Stimulated activated CD8-positive, alpha-beta memory T cell treated with anti-CD3 and anti-CD28 coated beads, Interleukin-7, amount 100 ng/mL, for 24 hours (primary cell): ENCODE measurements at places on chromosomes 6 and 20.

DNA sequence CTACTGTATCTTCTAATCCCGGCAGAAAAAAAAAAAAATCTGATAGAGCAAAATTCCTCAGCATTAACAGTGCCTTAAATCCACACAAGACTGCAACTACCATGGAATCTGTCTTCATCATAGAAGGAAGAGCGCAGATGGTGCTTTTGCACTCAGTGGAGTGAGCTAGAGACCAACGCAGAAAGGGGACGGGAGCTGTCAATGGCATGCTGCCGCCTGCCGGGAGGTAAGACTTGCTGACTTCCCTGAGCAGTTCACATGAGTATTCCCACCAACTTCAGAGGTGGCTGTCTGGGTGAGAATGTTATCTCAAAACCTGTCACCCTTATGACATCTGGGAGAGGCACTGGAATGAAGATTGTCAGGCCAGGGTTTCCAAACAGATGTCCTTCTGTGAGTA is 35.6 kb downstream of the DZANK1 start:
- no peak for DNase-seq

GRCh38 chr6:137870308-137870644 is 3.2 kb downstream of the TNFAIP3 start:
- no peak for DNase-seq

DNA sequence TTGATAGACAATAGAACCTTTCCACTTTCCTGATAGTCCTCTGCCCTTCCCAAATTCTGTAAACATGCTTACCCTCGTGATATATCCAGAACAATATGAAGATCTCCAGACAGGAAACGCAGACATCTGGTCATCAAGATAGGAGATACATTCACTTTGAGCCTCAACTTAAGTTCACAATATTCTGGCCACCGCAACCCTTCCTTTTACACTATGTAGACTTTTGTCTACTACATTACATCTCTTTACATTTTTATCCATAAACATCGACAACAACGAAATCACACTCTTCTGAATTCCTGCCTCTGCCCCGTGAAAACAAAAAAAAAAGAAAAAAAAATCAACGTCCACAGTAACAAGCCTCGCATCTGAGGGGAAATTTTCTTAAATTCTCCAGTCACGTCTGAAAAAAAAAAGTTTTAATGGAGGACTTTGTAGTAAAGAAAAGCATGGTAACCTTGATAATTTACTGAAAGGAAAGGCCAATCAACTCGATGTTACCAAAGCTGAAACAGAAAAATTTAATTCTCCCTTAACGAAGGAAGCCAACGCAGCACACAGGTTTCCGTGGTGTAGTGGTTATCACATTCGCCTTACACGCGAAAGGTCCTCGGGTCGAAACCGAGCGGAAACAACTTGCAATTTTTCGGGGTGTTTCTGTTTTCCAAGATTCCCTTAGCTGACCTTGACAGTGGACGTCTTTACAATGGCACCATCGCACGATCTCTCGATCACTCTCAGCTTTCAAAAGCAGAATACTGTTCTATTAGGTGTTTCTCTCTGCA is 21.8 kb downstream of the POM121L2 start:
- no peak for DNase-seq

GRCh38 chr6:142523515-142524375 is 221.9 kb downstream of the ADGRG6 start:
- DNase-seq: no peak

DNA sequence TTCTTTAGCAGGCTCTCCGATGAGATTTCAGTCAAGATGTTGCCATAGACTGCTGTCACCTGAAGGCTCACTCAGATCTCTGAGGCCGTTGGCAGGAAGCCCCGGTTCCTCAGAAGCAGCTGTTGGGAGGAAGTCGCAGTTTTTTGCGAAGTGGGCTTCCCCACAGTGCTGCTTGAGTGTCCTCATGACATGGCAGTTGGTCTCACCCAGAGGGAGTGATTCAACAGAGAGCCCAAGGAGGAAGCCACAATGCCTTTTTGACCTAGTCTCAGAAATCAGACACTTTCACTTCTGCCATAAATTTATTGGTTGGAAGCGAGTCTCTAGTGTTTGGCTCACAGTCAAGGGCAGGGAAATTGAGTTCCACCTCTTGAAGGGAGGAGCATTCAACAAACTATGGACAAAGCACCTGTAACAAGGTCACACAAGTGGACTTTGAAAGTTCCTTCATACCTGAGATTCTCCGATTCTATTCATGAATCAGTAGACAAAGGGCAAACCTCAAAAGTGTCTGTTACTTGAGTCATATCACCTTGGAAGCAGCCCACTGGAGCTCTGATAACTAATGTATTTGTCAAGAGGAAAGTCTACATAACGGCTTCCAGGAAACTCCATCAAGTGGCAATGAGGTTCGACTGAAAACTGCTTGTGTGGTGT is 208.3 kb downstream of the TASP1 start:
- no peak for DNase-seq

DNA sequence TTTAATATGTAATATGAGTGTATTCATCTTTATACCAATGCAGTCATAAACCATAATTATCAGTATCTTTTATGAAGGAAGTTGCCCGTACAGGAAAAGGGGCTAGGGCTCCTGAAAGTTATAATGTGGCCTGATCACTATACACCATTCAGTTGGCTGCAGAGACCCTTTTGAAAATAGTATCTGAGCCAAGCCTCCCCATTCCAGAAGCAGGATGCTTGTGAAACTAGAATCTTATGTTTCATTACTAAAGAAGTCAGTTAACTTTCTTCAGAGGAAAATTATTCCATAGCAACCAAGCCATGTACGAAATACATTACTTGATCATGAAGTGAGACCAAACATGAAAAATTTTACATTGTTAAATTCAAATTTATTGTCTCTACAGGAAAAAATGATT is 251.5 kb upstream of the TCF21 start:
- DNase-seq: no peak
